ENCODE measurements at places on chromosomes 6 and 20. TPM values are rescaled to one million over a fixed set of nuclear protein-coding genes. Genes with fewer than 3 reads are reported as not detected.

DNA sequence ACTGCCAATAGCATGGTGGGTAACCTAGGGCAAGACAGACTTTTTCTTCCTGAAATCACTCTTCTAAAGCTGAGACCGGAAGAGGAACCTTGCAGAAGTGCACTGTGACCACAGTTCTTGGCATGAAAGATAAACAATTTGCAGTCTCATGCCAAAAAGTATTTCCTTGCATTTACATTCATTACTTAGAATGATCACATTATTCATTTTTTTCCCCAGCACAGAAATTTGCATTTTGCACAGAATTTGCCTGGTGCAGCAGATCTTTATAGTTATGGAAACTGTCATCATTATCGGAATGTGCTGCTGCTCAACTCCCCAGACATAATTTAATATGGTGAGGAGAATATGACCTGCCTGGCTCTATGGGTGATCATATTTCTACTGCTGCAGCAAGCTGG is 42.2 kb upstream of the EDN3 start:
- DNase-seq: no peak

DNA sequence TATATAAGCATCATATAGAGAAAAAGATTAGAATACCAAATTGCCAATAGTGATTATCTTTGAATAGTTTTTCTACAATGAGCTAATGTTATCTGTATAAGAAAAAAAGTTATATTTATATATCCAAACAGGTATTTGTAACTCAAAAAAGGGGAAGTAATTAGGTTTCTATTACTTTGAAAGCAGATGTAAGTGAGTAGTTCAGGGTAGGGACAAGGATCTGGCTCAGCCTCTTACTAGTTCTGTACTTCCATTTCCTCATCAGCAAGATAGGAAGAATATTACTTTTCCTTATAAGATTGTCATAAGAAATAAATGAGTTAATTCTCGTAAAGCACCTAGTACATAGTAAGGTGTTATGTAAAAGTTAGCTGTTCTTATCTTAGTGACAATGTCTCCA is 32.2 kb downstream of the AHI1 start:
- DNase-seq: no peak

Gene DEFB124
- polyA plus RNA-seq: 0.21 TPM

Gene ZBTB2
- 16.0 TPM for polyA plus RNA-seq

Gene C6orf52
- 12.7 TPM for polyA plus RNA-seq

DNA sequence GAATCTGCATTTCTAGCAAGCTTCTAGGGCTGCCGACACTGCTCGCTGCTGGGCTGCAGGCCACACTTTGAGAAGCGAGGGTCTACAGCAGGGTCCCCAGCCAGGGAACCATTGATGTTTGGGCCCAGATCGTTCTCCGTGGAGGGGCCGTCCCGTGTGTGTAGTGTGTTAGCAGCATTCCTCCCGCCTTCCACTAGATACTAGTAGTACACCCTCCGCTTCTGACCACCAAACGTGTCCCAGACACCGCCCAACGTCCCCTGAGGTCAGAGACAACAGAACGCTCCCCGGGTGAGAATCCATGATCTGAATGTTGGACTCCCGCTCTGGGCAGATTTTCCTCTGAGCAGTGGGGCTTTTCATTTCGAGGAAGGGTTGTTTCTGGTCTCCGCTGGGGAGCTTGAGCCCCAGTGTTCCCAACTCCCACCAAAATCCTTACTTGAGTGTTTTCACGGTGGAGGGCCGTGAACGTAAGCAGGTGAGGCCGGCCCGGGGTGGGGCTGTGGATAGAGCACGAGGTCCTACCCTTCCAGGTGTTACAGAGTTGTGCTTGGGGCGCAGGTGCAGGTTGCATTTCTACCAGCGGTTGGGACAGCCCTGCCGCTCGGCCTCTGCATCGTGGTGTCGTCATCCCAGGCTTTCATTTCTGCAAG is 124.6 kb downstream of the SYCP2 start:
- DNase-seq: no peak

DNA sequence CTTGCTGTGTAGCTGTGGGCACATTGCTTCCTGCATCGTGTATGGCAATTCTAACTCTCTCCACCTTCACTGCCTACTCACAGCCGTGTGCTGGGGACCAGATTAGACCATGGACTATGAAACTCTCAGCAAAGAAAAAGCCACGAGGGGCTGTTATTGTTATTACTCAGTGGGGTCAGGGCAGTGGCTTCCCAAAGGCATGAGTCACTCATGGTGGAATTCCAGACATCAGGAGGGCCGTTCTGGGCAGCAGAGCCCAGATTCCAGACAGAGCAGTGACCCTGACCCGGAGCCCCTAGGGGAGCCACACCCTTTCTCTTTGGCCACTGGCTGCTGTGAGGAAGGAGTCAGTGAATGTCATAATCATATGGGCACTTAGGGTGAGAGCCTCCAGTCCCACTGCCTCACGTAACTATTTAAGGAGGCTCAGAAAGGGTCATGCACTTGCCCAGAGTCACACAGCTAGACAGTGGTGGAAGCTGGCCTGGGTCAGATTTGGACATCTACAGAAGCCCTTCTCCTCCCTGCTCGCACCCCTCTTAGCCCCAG is 22.2 kb upstream of the CCN5 start:
- peak; percentile 93 for DNase-seq

GRCh38 chr6:34129753-34130152 is 16.1 kb downstream of the GRM4 start:
- DNase-seq: no peak

DNA sequence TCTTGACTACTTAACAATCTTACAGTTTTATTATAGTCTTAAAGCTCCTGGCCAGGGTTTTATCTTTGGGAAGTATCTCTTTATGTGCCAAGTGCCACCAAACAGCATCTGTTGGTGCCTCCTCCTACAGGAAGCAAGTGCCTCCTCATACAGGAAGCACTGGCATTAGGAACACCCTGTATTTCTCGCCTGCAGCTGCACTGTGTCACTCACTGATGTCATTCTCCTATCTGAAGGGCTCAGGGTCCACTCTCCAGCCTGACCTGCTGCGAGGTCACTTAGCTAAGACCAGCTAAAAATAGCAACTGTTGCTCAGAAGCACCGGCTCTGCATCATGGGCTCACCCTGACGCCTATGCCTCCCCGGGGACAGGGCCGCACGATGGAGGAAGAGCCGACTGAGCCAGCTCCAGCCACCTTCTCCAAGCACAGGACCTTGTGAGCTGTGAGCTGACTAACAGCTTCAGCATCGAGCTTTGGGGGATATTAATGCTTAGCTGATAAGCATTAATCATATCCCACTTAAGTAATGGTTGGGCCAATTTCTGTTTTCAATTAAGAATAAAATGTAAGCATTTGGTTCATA is 66.3 kb upstream of the CD93 start:
- peak; percentile 91 for DNase-seq

All from large intestine (tissue), 12 donors.